Epithelial cell of prostate (primary cell): ENCODE measurements at places on chromosomes 12 and 14.

DNA sequence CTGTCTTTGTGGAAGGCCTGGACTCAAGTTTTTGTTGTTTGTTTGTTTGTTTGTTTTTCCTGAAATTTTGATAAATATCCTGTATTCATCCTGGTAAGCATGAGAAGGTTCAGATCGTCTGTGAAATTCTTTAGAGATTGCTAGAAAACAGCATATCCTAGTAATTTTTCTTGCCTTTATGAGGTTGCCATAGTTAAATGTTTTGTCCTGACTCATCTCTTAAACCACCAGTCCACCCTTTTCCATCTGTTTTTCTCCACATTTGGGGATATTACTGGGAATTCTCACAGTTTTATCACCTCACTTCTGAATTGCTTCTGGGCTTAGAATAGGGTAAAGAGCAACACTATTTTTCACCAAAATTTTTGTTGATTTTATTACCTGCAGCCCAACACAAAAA, 248.3 kb downstream of the FBXL14 start:
- no peak for DNase-seq

GRCh38 chr12:30816742-30817465, 62.2 kb upstream of the CAPRIN2 start:
- DNase-seq, result no peak

DNA sequence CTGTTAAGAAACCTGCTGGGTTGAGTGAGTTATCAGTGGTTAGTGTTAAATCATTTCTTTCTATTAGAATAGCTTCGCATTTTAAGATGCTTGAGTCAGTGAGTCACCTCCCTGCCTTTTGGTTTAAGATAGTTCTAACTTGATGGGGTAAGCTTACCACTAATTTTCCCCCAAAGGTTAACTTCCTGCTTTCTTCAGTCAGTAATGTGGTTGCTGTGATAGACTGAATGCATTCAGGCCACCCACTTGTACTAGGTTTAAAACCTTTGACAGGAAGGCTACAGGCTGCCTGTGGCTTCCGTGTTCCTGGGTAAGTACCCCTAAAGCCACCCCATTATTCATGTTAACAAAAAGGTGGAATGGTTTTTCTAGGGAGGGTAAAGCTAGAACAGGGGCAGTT, 25.3 kb downstream of the CLEC2A start:
- DNase-seq, result no peak

DNA sequence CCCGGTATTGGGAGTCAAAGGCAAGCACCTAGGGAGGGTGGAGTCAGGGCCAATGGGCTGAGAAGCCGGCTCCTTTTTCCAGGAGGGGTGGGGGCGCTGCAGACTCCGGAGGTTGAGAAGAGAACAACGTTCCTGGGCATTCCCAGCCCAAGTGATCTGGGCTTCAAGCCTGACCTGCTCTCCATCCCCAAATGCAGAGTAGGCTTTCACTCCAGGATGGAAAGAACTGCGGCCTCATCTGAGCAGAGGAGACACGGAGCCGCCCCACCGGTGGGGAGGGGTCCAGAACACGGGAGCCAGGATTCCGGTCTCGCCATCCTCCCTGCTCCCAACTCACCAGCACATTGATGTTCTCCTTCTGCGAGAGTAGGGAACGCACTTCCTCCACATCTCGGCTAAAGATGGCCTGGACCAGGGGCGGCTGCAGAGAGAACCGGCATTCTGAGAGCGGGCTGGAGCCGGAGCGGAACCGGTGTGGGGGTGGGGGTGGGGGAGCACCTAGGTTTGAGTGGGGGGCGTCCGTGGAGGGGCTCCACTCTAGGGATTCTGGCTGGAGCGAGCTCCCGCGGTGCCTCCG, 605 bp downstream of the ANKRD52 start:
- no peak for DNase-seq

DNA sequence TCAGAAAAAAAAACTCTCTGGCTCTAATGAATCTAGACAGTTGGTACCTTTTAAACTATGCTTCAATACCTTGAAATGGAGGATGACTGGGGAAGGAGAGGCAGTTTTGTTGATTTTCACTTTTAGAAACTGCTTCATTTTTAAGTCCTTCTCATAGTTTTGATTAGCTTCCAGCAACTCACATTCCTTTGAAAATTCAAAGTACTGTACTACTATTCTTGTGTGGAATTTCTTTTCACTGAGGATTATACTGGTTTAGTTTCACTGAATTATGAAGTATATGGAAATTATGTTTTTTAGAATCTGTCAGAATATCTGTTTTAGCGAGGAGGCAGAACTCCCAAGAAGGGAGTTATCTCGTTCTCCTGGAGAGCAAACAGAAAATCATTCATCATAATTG, 116.3 kb downstream of the TGFB3 start:
- no peak for DNase-seq

DNA sequence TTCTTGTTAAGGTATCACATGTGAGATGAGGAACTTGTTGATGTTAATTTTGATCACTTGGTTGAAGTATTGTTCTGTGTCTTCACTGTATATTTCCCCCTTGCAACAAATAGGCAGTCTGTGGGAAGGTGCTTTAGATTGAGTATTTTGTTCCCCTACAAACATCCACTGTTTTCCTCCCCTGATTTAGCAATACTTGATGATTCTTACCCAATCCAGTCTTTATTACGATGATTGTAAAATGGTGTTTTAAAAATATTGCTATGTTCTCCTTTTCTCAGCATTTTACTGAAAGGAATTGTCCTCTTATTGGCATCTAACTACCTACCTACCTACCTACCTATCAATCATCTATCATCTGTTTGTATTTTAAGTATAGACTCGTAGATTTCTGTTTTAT, 66.3 kb downstream of the ETNK1 start:
- DNase-seq, result no peak

- no peak for DNase-seq
Observed at GRCh38 chr12:70190262-70191010, 52.8 kb upstream of the CNOT2 start.
